Peyer's patch (tissue), 4 donors: ENCODE measurements at places on chromosomes 6 and 20.

DNA sequence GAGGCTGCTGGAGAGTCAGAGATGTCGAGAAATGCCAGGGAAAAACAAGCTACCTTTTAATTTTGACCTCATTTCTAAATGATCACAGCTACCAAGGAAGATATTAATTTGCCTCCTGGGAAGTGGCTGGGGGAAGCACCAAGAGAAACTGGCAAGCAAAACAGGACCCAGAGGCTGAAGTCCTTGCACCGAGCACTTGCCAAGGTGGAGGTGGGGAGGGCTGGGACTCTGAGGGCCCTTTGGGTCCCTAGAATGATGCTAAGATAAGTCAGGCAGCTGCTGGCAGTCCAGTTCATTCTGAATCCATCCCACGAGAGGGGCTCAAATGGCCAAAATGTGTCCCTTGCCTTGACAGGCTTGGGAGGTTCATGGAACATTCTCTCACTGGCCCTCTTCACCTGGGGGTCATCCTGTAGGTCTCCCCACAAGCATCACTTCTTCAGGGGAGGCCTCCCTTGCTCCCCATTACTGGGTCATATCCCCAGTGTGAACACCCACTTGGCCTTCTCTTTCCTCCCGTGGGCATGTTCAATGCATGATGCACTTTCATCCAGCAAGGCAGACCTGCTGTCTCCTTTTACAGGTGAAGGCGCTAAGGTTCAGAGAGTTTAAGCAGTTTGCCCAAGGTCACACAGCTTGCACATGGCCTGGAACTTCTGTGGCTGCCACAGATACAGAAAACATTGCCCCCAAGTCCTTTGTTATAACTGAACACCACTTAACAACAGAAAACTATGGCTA is 39.1 kb upstream of the BLCAP start:
- no peak for DNase-seq

- DNase-seq = no peak
Observed at GRCh38 chr20:24995741-24996448, 3.3 kb upstream of the APMAP start.

- DNase-seq = no peak
Observed at GRCh38 chr20:36569847-36570429, 3.5 kb upstream of the TGIF2 start.

DNA sequence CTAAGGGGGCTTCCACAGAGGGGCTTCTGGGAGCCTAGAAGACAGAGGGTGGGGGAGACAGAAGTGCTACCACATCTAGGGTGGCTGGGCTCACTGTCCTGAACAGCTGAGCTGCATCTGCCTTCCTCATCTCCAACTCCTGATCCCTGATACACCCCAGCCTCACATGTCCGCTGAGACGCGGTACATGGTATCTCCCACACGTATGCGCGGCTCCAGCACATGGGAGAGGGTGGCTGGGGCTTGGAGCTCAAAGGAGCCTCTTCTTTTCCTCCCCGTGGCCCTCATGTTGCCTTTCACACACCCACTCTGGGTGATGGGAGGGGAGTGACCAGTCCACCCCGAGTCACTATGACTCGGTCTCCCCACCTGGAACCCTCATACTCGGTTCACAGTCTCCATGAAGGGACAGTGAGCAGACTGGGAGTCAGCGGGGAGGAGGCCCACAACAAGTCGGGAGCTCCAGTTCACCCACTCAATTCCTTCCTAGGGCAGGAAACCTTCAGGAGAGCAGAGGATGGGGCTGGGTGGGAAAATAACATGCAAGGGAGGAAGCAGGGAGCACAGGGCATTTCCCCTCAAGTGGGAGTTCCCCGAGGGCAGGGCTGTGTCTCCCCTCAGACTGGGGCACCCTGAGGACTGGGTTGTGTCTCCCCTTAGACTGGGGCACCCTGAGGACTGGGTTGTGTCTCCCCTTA is 61.7 kb downstream of the MRPL14 start:
- no peak for DNase-seq

- no peak for DNase-seq
Observed at GRCh38 chr6:157652601-157653363, 170.3 kb upstream of the SNX9 start.

- no peak for DNase-seq
Observed at GRCh38 chr6:56529594-56530191, 113.0 kb downstream of the DST start.

DNA sequence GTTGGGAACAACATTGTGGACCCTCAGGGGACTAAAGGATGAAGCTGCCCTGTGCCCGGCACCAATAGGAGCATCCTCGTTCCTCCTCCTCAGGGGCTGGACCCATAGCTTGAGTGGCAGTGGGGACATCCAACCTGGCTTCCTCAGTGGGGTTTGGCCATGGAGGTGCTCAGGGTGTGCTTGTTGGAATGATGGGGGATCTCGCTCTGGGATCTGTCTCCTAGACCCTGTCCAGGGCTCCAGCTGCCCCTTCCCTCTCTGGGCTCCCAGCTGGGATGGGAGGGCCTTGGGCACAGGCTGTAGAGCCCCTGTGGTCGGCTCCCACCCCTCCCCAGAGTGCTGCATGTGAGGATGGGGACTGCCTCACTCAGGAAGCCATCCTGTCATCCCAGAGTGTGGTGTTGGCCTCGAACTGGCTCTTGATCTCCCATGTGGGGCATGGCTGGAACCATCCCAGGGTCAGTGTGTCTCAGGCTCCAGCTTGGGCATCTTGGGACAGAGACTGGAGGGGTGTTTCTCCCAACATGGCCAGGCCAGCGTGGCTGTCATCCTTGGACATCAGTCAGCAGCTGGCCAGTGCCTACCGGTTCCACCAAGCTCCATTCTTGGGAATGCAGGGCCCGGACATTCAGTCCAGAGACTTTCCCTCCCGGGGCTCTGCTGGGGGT is 9.5 kb upstream of the MYT1 start:
- no peak for DNase-seq

- DNase-seq = no peak
Observed at GRCh38 chr6:17381424-17382147, 11.8 kb upstream of the CAP2 start.

GRCh38 chr20:3406481-3407039 is 909 bp downstream of the DNAAF9 start:
- DNase-seq = no peak

DNA sequence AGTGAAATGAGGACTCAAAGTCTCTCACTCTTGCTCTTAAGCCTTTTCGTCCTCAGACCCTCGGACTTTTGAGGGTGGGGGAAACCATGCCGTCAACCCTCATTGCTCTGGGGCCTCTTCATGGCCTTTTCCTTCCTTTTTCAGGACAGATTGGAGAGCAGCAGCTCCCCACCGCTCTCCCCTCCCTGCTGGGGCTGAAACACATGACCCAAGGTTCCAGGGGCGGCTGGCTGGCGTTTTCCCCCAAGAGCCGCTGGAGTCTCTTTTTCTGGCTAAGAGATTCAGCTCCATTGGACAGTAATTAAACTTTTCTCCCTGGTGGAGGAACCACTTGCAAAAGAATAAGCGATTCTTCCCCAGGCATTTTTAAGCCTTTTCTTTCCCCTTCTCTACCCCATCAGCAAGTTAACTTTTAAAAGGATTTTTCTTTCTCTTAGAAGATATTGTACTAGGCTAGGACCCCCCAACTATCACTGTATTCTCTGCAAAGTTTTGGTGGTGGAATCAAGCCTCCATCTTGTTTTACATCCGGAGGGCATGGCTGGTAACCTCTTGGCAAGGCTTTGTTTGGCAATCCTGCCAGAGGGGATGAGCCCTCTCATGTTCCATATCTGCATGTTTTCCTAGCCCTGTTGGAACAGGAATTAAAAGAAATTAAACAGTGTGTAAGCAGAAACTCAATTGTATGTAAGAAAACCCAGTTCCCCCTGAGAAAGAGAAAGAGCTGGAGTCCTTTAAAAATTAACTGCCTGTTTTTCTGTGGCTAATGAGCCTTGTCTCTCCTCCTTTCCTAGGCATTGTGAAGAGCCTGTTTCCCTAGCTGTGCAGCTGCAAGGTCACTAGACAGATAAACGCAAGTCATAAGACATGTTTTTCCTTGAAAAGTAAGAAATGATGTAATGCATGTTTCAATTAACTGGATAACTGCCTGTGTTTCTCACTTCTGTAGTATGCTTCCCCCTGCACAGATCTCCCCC is 100.8 kb upstream of the GPR6 start:
- DNase-seq = no peak

DNA sequence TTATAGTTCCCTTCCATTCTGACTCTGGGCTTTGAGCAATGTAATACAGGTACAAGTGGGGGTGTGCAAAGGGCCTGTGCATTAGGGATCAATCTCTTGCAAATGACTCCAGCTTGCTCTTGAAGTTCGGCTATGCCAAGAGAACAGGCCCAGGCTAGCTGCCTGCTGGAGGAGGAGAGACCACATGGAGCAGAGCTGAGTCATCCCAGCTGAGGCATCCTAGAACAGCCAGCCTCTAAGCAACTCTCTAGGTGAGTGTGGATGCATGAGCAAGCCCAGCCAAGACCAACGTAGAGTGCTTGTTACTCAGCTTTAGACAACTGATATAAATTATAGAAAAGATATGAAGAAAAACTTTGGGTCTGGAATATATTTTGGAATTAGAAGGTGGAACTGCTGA is 47.6 kb upstream of the RBM24 start:
- no peak for DNase-seq
